ENCODE measurements at places on chromosomes 16 and 17.

GRCh38 chr16:6157806-6158205 is 1060.2 kb upstream of the EEF2KMT start:
- DNase-seq: no peak

GRCh38 chr16:27118526-27118925 is 51.8 kb downstream of the C16orf82 start:
- no peak for DNase-seq

- no peak for DNase-seq
Observed at GRCh38 chr17:34133350-34133749, 121.7 kb upstream of the CCL2 start.

DNA sequence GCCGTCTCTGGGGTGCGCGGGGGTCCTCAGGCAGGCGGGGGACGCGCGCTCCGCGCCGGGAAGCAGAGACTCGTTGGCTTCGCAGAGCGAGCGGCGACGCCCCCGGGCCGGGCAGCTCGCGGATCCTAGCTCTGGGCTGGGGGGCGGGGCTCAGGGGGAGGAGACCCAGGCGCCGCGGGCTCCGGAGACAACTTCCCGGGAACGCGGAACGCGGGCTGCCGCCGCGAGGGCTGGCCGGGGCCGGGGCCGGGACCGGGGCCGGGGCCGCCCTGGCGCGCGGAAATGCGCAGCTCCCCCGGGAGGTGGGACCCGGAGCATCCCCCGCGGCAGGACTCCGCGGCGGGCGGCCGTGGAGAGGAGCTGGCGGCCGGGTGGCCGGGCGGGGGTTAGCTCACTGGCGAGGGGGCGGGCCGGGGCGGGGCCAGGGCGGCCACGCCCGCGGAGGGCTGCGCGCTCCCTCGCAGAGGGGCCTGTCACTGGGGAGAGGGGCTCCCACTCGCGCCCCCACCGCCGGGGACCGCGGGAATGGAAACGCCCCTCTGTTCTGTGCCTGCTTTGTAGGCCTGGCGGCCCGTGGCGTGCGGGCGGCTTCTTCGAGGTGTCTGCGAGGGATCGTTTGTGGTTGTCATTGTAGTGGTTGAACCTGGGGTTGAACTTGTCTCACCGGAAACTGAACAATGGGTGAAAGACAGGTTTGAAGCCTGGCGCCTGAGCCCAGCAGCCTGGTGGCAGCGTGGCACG is at the start of gene GAS7:
GAS7 (minus strand) TSS at position 98 of the 741 bp plus-strand sequence.
- DNase-seq: no peak

GRCh38 chr17:73156887-73157520 is 7.8 kb upstream of the SSTR2 start:
- no peak for DNase-seq

GRCh38 chr16:49731911-49732310 is 124.0 kb downstream of the ZNF423 start:
- DNase-seq: no peak

- no peak for DNase-seq
Observed at GRCh38 chr16:11503566-11503965, 83.2 kb downstream of the LITAF start.

- DNase-seq: no peak
Observed at GRCh38 chr17:66988069-66988798, 23.7 kb downstream of the CACNG4 start.

- DNase-seq: no peak
Observed at GRCh38 chr17:61459939-61460718, 7.9 kb downstream of the TBX4 start.

DNA sequence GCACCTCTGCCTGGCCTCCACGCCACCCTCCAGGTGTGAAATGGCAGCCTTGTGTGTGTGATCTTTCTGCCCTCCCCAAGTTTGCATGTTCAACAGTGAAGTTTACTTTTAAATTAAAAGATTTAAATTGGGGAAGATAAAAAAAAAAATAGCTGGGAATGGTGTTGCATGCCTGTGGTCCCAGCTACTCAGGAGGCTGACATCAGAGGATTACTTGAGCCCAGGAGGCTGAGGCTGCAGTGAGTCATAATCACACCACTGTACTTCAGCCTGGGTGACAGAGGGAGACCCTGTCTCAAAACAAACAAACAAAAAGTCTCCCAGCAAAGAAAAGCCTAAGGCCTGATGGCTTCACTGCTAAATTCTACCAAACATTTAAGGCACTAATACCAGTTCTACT is 35.4 kb upstream of the RNF43 start:
- no peak for DNase-seq

DNA sequence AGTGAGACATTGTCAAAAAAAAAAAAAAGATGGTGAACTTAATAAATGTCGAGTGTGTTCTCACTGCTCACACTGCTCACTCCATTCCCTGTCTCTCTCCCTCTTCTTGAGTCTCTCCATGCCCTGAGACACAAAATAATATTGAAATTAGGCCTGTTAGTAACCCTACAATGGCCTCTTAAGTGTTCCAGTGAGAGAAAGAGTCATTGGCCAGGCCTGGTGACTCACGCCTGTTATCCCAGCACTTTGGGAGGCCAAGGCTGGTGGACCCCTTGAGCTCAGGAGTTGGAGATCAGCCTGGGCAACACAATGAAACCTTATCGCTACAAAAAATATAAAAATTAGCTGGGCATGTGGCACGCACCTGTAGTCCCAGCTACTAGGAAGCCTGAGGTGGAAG is 16.2 kb upstream of the CSF3 start:
- no peak for DNase-seq

- DNase-seq: no peak
Observed at GRCh38 chr17:48456589-48456988, 26.6 kb upstream of the SKAP1 start.

DNA sequence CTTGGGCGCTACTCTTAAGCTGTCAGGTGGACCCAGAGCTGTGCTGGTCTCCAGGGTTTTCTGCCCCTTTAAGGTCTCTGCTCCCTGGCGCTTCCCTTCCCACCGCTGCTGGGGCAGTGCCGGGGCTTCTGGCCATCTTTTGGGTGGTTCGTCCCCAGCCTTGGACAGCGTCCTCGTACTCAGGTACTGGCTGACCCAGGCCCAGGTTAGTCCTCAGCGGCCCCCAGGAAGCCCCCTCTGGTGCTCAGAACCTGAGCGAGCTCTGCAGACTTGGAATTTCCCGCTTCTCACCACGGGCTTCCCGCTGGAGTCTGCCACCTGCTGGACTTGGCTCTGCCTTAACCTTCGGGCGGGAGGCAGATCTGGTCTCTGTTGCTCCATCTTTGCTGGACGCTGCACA is 94.1 kb upstream of the ZNF750 start:
- DNase-seq: no peak

DNA sequence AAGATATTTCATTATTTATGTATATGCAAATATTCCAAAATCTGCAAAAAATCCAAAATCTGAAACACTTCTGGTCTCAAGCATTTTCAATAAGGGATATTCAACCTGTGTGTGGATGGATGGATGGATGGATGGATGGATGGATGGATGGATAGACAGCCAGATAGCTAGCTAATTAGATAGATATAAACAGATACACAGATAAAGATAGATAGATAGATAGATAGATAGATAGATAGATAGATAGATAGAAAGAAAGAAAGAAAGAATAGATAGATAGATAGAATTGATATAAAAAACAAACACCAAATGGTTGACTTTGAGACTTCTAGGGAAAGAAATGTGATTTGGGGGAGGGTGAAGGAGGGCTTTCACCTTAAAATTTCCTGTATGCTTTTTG is 115.1 kb upstream of the TOB1 start:
- no peak for DNase-seq

DNA sequence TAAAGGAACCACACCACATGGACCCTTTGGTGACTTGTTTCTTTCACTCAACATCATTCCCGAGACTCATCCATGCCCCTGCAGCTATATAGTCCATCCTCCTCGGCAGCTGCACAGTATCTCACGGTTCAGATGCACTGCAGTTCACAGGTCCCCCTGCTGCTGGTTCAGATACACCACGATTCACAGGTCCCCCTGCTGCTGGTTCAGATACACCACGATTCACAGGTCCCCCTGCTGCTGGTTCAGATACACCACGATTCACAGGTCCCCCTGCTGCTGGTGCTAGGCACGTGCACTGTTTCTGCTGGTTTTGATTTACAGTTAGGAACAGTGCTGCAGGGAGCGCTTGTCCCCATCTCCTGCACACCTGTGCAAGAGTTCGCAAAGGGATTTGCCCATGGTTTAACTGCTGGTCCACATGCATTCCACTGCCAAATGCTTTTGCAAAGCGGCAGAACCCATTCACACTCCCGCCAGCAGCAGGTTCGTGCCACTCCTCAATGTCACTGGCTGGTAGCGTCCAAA is 3.8 kb downstream of the HSDL1 start:
- DNase-seq: no peak

- DNase-seq: peak; percentile 62
Observed at GRCh38 chr17:50931144-50931908, 65.2 kb upstream of the TOB1 start.
